ENCODE measurements at places on chromosomes 6 and 20.
A peak's percentile ranks its signal among the peaks of the same experiment; 100 is the strongest.

DNA sequence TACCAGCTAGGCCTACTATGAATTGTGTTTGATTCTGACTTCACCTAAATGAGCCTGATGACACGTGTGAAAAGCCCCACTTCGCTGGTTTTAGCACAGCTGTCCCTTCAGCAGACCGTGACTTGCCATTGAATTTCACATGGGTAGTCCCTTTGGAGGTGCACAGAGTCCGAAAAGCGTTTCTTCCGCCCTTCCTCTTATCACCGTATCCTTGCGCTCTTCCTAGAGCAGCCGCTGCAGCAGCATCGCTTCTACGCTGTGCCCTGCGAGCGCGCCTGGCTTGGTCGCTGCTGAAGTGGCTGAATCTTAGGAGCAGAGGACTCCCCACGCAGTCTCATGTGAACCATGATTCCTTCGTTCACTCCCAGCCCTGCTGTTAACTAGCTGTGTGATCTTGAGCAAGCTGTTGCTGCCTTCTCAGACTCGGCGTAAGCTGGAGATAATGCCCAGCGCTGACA lies 127.0 kb downstream of the PACRG start:
- no peak for DNase-seq

GRCh38 chr6:88574031-88574430 lies 389.4 kb downstream of the RNGTT start:
- DNase-seq = no peak

GRCh38 chr20:8183526-8183925 lies 51.5 kb downstream of the PLCB1 start:
- no peak for DNase-seq

DNA sequence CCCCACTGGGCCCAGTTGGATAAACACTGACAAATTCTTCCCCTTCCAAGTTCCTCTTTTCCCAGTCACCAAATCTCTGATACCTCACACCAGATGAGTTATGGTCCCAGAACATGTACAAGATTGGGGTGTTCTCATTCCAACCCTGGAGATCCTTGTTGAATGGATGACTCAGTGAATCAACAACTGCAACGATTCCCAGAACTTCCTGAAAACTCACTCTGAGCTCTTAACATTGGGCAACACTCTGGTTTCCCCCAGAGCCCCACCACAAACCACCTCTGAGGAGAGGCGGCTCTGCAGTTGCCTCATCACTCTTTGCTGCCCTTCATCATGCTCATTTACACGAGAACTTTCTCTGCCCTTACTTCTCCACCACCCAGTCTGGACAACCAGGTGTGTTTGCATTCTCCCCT lies 115.2 kb downstream of the MRPL14 start:
- DNase-seq = peak; percentile 95

DNA sequence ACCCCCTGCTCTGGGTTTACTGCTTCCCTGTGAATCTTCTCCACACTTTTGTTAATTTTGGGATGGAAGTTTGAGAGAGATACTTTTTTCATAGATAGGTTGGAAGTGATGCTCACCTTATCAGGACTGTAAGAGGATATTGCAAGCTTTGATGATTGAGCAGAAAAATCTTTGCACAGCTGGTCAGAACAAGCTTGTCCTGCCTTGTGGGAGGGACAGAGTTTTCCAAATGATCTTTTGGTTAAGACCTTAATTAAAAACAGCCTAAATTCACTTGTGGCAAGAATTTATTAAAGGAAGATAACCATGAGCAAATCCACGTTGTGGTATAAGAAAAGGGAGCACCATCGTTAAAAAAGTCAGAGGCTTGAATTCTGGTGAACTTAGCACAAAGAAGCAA lies 32.2 kb downstream of the E2F3 start:
- DNase-seq = no peak

- DNase-seq = no peak
Measured at GRCh38 chr6:54188846-54189245, 77.6 kb downstream of the MLIP start.

- DNase-seq = no peak
Measured at GRCh38 chr20:57688864-57689263, 21.0 kb downstream of the PMEPA1 start.

GRCh38 chr6:19209202-19209601 lies 628.0 kb upstream of the ID4 start:
- no peak for DNase-seq

DNA sequence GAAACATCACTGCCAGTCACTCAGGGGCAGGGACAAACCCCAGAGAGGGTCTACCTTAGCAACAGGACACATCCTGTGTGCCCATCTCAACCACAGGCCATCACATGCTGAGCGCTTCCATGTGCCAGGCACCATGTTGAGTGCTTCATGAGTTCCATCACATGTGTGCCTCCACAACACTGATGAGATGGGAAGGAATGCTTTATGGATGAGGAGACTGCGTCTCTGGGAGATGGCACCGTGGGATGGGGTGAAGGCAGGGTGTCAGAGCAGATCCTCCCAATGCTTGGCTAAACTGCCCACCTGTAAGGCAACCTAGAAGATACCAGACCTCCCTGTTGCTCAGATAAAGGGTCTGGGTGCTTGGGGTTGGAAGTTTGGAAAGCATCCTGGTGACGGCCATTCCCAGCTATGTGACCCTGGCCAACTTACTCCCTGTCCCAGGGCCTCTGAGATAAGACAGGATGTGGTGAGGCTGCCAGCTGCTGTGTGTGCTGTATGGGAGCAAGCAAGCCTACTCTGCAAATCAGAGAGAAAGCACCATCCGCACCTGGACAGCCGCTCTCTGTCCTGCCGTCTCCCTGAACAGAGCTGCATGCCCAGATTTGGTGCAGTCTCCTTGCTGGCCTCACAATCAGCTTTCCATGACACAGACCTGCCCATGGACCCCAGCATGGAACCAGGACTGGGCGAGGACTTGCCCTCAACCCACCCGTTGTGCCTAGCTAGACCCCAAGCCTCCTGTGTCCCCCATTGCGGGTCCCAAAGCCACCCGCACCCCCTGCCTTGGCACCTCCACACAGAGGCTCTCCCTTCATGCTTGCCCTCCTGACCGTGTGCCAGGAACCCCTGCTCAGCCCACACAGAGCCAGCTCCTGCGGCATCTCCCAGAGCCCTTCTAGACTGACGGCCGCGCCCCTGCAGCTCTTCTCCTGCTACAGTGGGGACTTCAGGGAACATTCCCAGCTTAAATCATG lies 143.7 kb downstream of the SYNDIG1 start:
- peak; percentile 88 for DNase-seq

- DNase-seq = peak; percentile 77
Measured at GRCh38 chr6:26251354-26252076, 113.5 kb upstream of the BTN3A2 start.

DNA sequence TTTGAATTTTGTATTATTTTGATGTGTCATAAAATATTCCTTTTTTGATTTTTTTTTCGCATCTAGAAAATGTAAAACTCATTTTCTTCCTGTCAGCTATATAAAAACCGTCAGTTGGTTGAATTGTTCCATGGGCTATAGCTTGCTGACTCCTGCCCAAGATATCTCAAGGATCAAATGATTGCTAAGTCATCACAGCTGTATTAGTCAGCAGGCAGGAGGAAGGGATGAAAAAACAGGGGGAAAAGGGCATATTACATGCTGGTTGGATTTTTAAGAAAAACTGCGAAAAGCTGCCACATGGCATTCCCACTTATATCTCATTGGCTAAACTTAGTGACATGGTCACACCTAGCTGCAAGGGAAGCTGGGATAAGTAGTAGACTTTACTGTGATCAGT lies 569.9 kb downstream of the BCKDHB start:
- no peak for DNase-seq

- DNase-seq = peak; percentile 38
Measured at GRCh38 chr20:54680872-54681619, 205.7 kb downstream of the DOK5 start.

DNA sequence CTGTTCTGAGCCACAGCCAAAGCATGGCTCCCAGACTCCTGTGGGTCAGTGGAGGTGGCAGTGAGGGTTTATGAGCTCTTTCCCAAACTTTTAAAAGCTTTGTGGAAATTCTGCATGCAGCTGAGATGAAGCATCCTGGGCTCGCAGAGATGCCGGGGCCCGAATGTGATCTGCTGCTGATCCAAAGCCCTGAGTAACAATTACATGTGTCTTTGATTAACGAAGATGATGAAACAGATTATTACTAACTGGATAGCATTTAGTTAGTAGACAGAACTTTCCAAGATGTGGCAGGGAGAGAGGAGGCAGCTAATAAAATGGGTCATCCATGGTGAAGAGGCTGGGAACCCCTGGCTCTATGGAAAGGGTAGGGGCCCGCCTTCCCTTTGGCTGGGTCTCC lies 43.9 kb upstream of the MDFI start:
- DNase-seq = no peak

DNA sequence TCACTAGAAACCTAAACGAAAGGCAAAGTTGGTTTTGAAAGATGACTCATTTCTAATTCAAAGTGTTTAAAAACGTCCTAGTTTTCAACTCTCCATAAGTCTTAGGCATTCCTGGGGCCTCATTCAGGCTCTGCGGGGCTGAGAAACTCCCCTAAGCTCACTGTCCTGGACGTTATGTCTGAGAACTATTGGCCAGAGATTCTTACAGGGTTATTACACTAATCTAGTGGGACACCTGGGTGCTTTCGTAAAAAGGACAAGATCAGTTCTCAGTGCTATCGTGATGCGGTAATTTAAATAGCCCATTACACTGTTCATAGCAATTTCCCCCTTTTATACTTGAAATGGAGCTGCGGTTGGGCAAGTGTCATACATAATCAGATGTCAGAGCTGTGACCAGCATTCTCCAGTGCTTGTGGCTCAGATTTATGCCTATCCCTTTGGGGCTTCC lies 280.9 kb downstream of the QKI start:
- no peak for DNase-seq

- no peak for DNase-seq
Measured at GRCh38 chr6:110359556-110359955, 1.4 kb upstream of the METTL24 start.

DNA sequence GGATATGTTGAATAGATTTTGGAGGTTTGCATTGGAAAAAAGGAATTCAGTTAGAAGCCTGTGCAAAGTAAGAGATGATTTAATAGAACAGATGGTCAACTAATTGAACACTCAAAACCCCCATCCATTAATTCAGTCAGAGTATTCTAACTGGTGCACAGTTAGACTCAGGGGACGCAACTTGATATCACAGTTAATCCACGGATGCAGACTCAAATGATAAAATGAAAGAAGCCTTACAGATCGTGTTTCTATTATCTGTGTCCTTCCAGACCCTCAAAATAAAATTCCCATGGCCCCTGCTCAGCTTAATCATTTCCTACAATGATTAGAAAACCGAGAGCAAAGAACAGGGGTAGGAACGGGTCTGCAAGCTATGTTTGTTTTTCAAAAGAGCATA lies 45.4 kb upstream of the DTNBP1 start:
- no peak for DNase-seq

GRCh38 chr6:160767647-160768019 lies 65.6 kb downstream of the PLG start:
- DNase-seq = no peak

- DNase-seq = peak; percentile 62
Measured at GRCh38 chr6:160355001-160355400, 6.8 kb downstream of the SLC22A3 start.

GRCh38 chr6:169082817-169083507 lies 170.7 kb downstream of the THBS2 start:
- no peak for DNase-seq

- DNase-seq = no peak
Measured at GRCh38 chr6:72316675-72317380, 305.0 kb upstream of the KCNQ5 start.

DNA sequence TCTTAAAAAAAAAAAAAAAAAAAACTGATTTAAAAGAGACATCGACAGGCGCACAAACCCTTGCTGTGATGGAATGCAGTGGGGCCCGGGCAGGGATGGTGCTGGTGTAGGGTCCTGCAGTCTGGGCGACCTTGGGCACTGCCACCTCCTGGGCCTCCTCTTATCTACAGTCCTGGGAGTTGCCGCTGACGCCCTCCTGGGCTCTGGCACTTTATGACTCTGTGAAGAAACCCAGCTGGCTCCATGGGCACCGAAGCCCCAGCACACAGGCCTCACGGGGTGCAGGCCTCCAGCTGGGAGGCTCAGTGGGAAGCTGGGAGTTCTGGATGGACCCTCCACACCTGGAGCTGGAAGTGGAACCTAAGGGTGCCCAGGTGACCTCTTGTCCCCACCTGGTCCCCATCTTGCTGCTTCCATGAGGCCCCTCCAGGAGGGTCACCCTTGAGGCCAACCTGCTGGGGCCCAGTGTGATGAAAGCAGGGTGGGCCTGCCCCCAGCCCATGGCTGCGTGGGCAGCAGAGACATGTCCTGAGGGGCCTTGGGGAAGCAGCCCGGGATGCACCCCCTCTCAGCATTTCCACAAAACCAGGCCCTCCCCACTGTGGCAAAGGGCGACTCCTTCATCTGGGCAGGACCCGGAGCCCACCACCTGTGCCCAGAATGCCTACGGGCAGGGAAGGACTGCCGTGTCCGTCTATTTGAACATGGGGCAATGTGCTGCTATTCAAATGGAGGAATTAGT lies 104.9 kb downstream of the ASXL1 start:
- DNase-seq = no peak

GRCh38 chr6:113149511-113149910 lies 707.6 kb upstream of the MARCKS start:
- DNase-seq = no peak

DNA sequence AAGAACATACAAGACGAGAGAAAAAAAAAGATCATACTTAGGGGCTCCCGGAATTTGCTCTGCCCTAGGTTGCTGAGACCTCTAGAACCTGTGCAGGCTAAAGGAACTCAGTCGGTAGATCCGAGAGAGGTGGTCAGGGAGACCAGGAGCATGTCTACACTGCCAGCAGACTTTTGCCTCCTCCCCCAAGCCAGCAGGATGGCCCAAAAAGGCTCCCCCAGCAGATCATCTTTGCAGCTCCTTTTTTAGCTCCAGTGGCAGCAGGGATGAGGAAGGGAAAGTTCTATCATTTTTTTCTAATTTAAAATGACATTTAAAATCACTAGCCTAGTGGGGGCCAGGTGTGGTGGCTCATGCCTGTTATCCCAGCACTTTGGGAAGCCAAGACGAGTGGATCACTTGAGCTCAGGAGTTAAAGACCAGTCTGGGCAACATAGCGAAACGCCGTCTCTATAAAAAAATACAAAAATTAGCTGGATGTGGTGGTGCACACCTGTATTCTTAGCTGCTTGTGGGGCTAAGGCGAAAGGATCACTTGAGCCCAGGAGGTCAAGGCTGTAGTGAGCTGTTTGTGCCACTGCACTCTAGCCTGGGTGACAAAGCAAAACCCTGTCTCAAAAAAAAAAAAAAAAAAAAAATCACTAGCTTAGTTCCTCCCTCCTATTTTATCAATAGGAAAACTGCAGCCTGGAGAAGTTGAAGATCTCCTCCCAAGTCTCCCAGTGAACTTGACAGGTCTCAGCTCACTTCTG lies 69.3 kb upstream of the MYL9 start:
- no peak for DNase-seq
